Cerebellar cortex (tissue), 1 donor: ENCODE measurements at places on chromosomes 2 and 18.

DNA sequence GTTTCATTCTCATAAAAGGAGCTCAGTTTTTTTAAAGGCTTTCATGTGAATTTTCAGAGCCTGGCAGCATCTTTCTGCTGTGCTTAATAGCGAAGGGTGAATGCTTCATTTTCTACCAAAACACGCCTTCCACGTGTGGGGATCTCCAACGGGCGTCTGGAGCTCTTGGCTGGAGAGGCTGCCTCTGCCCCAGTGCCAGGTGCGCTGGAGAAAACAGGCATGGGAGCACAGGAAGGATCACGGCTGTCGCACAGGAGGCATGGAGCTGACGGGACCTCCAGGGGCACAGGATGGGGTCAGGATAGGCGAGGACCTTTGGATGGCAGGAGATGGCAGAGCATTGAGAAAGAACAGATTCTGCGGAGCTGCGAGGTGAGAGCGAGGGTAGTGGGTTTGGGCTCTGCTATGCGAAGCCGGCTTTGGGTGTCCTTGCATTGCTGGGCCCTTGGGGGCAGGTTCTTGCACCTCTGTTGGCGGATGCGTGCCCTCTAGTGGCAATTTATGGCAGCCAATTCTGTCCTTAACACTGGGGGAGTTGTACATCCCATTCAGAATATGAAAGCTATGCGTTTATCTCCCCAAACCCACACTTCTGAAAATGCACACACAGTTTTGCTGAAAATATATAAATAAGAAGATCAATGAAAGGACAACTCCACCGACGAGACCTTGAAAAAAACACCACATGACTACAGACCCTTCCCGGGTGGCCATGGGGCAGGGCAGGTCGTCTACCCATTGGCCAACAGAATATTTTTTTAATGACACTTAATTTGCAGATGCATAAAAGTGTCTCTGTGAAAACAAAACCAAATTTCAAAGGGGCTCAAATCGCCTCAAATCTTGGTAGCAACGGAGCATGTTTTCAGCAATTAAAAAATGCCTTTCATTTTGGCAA lies 90.4 kb upstream of the SLC35G4 start:
- no peak for DNase-seq

- DNase-seq: no peak
These were observed 555.2 kb downstream of the DCDC2C start for GRCh38 chr2:4258563-4258962.

- no peak for DNase-seq
These were observed 19.0 kb upstream of the FAM178B start for GRCh38 chr2:97005353-97005752.

- DNase-seq: no peak
These were observed 12.9 kb upstream of the NCKAP5 start for GRCh38 chr2:133581010-133581760.

GRCh38 chr2:186588421-186588820 lies 1.4 kb upstream of the ITGAV start:
- no peak for DNase-seq

DNA sequence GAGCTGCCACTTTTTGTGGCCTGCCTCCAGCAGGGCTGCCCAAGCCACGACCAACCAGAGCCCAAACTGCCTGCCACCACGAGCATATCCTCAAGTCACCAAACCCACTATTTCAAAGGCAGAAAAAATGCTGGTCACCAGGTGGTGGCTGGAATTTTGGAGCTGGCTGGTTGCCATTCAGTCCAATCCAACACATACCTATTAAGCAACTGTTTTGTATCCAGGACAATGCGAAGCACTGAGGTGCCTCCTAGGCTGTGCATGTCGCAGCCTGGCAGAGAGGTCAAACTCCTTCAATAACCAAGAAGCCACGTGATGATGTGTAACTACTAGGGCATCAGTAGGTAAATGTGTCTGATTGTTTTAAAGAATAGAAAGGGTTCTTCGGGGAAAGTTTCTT lies 108.3 kb upstream of the PPP1CB start:
- peak; percentile 9 for DNase-seq

GRCh38 chr2:190215620-190216019 lies 104.0 kb downstream of the HIBCH start:
- no peak for DNase-seq

DNA sequence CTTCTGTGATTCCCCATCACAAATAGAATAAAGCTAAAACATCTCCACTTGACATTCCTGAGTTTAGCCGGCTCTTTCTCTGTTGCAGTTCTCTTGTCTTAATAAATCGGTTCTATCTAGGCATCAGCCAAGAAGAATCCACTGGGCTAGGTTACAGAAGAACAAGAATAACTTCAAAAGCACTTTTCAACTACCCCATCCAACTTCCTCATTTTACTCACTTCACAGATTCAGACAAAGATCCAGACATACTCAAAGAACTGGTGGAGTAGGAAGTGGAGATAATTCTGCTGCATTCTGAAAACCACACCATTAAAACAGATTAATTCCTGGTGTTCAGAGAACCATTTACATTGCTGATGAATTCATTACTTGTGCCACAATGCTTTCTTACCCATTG lies 9.6 kb upstream of the ALPK2 start:
- DNase-seq: no peak

DNA sequence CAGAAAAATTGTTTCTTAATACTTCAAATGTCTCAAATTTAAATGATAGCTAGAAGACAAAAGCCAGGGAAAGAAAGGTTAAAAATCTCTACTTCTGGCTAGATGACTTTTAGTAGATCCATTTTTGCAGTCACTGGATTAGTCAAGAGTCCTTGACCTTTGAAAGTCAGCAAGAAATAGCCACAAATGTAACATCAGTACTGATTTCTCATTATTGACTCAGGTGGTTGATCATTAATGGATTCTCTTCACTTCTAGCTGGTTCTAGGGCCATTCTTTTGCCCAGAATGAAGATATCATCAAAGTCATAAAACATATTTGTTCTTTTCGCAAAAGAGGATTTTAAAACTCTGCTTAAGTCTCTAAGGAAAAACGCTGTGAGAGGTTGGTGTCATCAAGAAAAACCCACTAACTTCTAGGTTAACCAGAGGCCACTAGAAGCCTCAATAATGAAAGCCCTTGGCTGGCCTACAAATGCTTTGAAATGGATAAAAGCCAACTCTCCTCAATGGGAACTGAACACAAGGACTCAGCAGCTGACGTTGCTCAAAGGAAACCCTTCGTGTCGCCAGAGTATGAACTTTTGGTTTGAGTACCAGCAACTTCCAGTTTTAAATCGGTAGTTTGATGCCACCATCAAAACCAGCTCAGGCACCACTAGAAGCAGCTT lies 66.3 kb downstream of the IRS1 start:
- no peak for DNase-seq

DNA sequence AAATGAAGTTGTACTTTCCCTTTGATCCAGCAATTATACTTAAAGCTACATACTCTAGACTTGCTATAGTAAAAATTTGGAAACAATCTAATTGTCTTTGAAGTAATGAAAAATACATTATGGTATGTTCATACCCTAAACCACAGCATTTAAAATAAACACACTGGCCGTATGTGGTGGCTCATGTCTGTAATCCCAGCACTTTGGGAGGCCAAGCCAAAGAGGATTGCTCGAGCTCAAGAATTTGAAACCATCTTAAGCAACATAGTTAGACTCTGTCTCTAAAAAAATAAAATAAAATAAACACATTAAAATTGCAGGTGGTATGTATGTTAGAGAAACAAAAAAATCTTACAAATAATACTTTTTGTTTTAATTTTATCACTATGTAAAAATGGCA lies 208.1 kb upstream of the KLHL14 start:
- DNase-seq: no peak

GRCh38 chr2:69601179-69601612 lies 42.3 kb downstream of the AAK1 start:
- no peak for DNase-seq

- DNase-seq: no peak
These were observed 1154.4 kb downstream of the DPP10 start for GRCh38 chr2:115596659-115597375.

- no peak for DNase-seq
These were observed 201.9 kb upstream of the TRIB2 start for GRCh38 chr2:12514631-12515437.

DNA sequence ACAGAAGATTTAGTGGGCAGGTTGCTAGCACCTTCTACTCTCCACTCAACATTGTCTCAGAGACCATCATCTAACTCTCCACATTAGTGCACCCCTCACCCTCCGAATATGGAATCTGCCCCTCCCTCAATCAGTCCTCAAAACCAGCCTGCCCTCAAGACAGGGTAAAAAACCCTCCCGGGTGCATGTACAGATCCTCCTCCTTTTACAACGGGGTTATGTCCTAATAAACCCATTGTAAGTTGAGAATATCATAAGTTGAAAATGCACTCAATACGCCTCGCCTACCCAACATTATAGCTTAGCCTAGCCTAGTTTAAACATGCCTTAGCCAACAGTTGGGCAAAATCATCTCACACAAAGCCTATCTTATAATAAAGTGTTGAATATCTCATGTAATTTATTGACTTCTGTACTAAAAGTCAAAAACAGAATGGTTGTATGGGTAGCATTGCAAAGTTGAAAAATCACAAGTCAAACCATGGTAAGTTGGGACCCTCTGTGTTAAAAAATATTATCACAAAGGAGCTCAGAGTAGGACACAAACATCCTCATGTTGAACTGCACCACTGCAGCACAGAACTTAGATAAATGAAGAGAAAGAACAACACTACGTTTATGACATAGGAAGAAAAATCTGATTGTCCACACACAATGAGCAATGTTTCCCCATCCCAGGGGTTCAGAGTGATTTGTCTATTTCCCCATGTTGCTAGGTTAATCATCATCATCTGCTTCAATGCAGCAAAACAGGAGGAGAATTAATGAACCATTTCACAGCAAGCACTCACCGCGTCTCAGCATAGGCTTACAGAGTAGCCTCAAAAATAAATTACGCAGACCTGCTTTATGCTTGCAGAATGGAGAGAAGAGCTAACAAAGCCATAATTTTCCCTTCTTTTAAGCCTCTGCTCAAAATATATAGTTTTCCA lies 184.1 kb upstream of the ARL4C start:
- no peak for DNase-seq

DNA sequence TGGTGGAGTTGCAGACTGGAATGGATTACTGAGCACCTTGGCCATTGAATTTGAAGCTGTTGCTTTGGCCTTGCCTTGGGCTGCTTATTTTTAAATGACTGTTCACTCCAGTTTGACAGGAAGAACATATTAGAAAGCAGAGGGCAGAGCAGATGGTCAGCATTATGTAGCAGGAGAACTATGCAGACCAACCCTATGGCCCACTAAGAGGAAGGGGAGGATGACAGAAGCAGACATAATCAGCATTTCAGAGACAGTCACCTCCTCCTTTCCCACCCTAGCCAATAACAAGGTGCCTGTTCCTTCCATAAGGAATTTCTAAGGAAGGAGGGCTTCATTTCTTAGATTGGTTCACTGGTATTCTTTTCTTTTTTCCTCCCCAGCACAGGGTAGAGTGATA lies 2.4 kb downstream of the CHRNA1 start:
- peak; percentile 26 for DNase-seq

GRCh38 chr2:29755829-29756228 lies 165.6 kb downstream of the ALK start:
- DNase-seq: no peak

DNA sequence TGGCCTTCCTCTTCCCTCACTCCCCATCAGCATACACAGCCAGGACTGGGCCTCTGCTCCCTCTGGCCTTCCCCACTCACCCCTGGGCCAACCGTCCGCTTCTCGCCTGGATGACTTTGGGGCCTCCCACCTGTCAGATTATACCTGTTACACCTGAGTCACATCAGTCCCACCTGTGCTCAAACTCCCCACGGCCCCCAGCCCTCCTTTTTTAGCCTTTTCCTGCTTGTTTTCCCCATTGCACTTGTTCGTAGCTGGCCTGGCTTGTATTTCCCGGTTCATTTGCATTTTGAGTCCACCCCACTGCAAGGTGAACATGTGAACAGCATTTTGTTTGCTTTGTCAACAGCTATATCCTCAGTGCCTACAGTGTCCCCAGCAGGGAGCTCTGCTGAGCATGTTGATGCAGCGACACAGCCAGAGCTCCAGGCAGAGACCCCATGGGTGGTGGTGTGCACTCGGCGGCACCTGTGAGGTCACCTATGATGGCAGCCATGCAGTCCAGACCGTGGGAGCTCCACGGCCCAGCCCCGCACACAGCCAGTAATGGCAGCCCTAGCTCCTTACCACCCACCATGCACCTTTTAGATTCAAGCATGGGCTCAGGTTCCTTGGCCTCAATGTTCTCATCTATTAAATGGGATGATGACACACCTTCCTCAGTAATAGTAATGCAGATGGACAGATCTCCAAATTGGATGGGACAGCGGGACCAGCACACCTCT lies 276.4 kb upstream of the HS6ST1 start:
- DNase-seq: no peak

DNA sequence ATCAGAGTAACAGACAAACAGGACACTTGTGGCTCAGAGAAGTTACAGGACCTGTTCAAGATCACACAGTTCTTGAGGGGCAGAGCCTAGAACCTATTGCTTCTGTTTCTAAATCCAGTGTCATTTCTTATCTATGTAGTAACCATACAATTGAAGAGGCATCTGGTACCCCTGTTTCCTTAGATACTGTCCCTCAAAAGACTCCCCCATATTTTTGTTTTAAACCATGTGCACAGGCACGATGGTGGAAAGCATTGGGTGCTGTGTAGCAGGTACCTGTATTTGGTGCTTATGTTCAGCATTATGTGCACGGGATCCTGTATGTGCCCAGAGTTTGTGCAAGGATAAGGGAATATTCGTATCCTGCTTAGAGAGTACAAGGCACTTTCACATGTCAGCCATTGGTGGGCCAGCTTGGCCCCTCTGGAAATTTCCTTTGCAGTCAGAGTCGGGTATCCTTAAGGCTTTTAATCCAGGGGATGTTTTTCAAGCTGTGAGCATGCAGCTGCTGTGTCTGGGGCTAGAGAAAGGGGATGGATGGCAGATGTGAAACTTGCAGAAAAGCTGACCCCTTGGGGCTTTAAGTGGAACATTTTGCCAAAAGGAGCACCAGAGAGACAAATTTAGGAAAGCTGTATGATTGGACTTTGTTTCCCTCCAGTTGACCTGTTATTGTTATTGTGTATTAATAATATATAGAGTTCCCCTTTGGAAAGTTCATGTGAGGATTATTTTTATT lies 2.1 kb downstream of the LBH start:
- no peak for DNase-seq

DNA sequence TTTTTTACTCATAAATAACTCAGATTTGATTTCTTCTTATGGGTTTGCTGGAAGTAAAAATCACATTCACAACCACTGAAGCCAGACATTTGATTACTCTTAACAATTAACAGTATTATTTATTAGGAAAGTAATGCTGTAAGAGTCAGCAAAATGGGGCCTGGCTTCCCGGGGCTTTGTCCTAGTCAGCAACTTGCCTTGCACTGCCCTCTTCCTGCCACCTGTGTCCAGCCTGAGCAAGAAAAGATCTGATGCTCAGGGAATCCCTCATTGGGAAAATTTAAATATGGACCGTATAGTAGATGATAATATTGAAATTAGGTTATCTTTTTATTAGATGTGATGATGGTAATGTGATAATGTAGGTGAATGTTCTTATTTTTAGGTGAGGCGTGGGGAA lies 30.8 kb upstream of the ACYP2 start:
- DNase-seq: no peak

DNA sequence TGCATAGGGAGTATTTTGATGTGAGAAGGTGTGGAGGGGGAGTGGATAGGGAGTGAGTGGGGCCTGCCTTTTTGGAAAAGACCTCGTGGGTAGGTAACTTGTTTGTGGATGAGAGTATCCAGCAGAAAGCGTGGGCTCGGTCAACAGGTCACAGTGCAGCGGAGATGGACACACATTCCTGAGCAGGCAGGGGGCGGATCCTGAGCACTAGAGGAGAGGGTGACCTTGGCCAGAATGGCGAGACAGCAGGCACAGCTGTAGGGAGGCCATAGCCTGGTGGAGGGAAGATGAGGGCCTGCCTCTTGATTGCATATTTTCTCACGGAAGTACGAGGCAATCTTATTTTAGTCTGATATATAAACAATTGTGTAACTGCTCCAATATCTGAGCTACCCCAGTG lies 3.6 kb upstream of the MC2R start:
- no peak for DNase-seq
